Spinal cord (tissue), 10 donors: ENCODE measurements at places on chromosomes 7 and 10. TPM values are rescaled to one million over a fixed set of nuclear protein-coding genes. Genes with fewer than 3 reads are reported as not detected.

The FAM185A gene
- total RNA-seq: 14.8 TPM

The PPP1R9A gene
- 41.4 TPM for total RNA-seq

The PRPF18 gene
- 32.7 TPM for total RNA-seq

The UPK3B gene
- total RNA-seq: 0.89 TPM

The STN1 gene
- 30.9 TPM for total RNA-seq

The OR13A1 gene
- total RNA-seq: not detected

The GTF2IRD2 gene
- 28.5 TPM for total RNA-seq

The COL26A1 gene
- total RNA-seq: 15.4 TPM

The MDH2 gene
- total RNA-seq: 67.4 TPM

The C7orf25 gene
- total RNA-seq: 5.6 TPM

GRCh38 chr7:4281231-4281993, 400.7 kb upstream of the FOXK1 start:
- H3K27me3 ChIP-seq: no peaks in the 10 kb centered on the region
- H3K27ac ChIP-seq: no peak overlapping the region
- no peaks in the 10 kb centered on the region for H3K36me3 ChIP-seq
- H3K4me3 ChIP-seq: no peak overlapping the region
- no peaks in the 10 kb centered on the region for H3K4me1 ChIP-seq

DNA sequence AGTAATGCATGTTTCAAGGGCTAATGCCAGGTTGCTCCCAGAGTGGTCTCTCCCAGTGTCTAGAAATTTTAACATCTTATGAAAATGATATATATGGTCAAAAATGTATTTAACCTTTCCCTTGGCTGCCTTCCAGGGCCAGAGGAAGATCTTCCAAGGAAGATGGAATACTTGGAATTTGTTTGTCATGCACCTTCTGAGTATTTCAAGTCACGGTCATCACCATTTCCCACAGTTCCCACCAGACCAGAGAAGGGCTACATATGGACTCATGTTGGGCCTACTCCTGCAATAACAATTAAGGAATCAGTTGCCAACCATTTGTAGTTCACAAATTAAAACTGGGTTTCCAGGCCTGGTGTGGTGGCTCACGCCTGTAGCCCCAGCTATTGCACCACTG, 9.0 kb downstream of the GATAD1 start:
- no peak for DNase-seq
- H3K4me1 ChIP-seq: no peaks in the 10 kb centered on the region
- no peaks in the 10 kb centered on the region for H3K27me3 ChIP-seq
- H3K4me3 ChIP-seq: no peak overlapping the region

GRCh38 chr10:2439983-2440382, 627.4 kb upstream of the PFKP start:
- no peak overlapping the region for H3K27ac ChIP-seq
- H3K36me3 ChIP-seq: no peaks in the 10 kb centered on the region
- DNase-seq: no peak
- H3K4me1 ChIP-seq: no peaks in the 10 kb centered on the region
- no peak overlapping the region for H3K4me3 ChIP-seq

GRCh38 chr10:48800007-48800675, 115.5 kb downstream of the WDFY4 start:
- H3K27ac ChIP-seq: no peak overlapping the region
- H3K4me1 ChIP-seq: peaks cover 5% of the 10 kb centered on the region

- H3K27ac ChIP-seq: no peak overlapping the region
- H3K36me3 ChIP-seq: no peaks in the 10 kb centered on the region
- H3K4me1 ChIP-seq: peaks cover 3% of the 10 kb centered on the region
- H3K4me3 ChIP-seq: no peak overlapping the region
- DNase-seq: no peak
These were observed 4.0 kb downstream of the OPN4 start for GRCh38 chr10:86658261-86658741.

DNA sequence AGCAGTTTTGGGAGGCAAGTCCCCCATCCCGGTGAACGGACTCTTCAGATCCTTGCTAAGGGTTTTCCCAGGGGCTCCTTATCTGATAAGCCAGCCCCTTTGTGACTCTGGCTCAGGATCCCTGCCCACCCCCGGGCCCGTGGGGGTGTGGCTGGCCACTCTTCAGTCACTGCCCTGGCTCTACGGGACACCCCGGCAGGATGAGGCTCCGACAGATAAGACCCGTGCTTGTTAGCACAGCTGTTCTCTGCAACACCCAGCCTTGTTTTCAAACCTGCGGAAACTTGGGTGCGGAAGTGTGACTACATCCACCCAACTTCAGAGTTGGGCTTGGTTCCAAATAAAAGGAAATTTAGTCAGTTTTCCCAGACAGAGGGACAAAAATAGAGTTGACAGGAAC, 66.7 kb upstream of the PODXL start:
- no peak overlapping the region for H3K4me3 ChIP-seq
- no peak overlapping the region for H3K27ac ChIP-seq
- H3K27me3 ChIP-seq: no peaks in the 10 kb centered on the region
- H3K4me1 ChIP-seq: peaks cover 30% of the 10 kb centered on the region

- H3K4me1 ChIP-seq: no peaks in the 10 kb centered on the region
- no peak overlapping the region for H3K27ac ChIP-seq
- H3K27me3 ChIP-seq: no peaks in the 10 kb centered on the region
- no peak overlapping the region for H3K4me3 ChIP-seq
- DNase-seq: no peak
- H3K36me3 ChIP-seq: no peaks in the 10 kb centered on the region
These were observed 13.6 kb downstream of the ENTPD7 start for GRCh38 chr10:99672884-99673283.

DNA sequence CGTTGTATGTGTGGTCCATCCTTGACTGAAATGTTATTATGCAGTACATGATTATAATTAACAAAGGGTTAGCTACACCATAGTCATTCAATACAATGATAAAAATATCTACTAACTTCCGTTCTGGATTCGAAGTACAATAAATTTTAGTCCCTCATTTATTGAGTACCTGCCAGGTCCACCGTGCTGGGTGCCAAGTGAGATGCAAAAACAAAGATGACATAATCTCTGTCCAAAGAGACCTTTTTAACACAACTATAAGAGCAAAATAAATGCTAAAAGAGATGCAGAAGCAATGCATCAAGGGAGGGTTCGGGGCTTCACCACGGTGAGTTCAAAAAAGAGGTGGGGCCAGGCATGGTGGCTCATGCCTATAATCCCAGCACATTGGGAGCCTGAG, 33.1 kb downstream of the LAMB1 start:
- H3K4me1 ChIP-seq: peaks cover 5% of the 10 kb centered on the region
- H3K4me3 ChIP-seq: no peak overlapping the region
- no peak for DNase-seq

DNA sequence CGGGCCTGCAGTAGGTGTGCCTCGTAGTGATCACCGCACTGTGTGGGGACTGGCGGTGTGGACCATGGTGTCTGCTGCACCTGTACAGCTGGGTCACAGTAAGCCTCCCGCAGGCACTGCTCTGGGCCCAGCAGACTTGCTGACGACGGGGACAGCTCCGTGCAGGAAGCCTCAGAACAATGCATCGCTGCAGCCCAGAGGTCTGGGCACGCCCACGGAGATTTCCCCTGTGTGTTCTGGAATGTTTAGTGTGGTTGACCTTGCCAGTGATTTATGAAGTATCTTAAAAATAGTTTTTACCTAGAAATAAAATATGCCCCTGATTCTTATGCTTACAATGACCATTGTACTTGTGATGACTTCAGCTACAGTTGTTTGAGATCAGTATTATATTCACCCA, 59.1 kb upstream of the ZNF32 start:
- no peaks in the 10 kb centered on the region for H3K36me3 ChIP-seq
- H3K4me3 ChIP-seq: no peak overlapping the region
- no peaks in the 10 kb centered on the region for H3K27me3 ChIP-seq
- H3K4me1 ChIP-seq: peaks cover 6% of the 10 kb centered on the region
- DNase-seq: no peak
- no peak overlapping the region for H3K27ac ChIP-seq

- H3K27me3 ChIP-seq: no peaks in the 10 kb centered on the region
- peak overlapping the region; percentile 19 for H3K27ac ChIP-seq
- no peak overlapping the region for H3K4me3 ChIP-seq
- no peaks in the 10 kb centered on the region for H3K36me3 ChIP-seq
- H3K4me1 ChIP-seq: peaks cover 22% of the 10 kb centered on the region
These were observed 8.7 kb upstream of the CAMK2B start for GRCh38 chr7:44333911-44334733.

GRCh38 chr7:51101111-51101757, 215.4 kb downstream of the COBL start:
- no peaks in the 10 kb centered on the region for H3K4me1 ChIP-seq
- H3K36me3 ChIP-seq: no peaks in the 10 kb centered on the region
- no peak overlapping the region for H3K27ac ChIP-seq
- H3K27me3 ChIP-seq: no peaks in the 10 kb centered on the region
- no peak for DNase-seq

DNA sequence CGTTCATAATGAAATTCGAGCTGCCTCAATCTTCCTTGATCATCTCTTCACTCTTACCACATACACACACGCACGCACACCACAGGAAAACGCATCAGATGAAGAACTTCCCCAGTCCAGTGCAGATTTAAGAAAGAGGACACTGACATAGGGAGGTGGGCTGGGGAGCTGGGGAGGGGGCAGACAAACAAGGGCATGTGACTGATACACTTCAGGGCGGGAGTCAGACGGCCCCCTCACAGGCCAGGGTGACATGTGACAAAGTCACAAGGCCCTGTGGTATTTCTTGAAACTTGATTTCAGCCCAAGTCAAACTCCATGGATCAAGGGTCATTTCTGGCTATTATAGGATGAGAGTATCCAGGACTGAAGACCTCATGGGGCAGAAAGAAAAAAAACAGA, 82.6 kb downstream of the KCNMA1 start:
- DNase-seq: no peak
- H3K27me3 ChIP-seq: no peaks in the 10 kb centered on the region
- no peaks in the 10 kb centered on the region for H3K36me3 ChIP-seq
- H3K4me1 ChIP-seq: peaks cover 12% of the 10 kb centered on the region
- H3K27ac ChIP-seq: peak overlapping the region; percentile 47

GRCh38 chr10:74432841-74433594, 282.0 kb downstream of the ADK start:
- no peak overlapping the region for H3K27ac ChIP-seq
- no peaks in the 10 kb centered on the region for H3K27me3 ChIP-seq
- H3K4me3 ChIP-seq: no peak overlapping the region
- no peak for DNase-seq
- no peaks in the 10 kb centered on the region for H3K36me3 ChIP-seq

- H3K36me3 ChIP-seq: no peaks in the 10 kb centered on the region
- H3K27me3 ChIP-seq: no peaks in the 10 kb centered on the region
- H3K4me3 ChIP-seq: no peak overlapping the region
- no peak overlapping the region for H3K27ac ChIP-seq
- DNase-seq: no peak
These were observed 71.2 kb downstream of the MGMT start for GRCh38 chr10:129538236-129538635.

GRCh38 chr7:45921381-45921698, 268 bp upstream of the IGFBP3 start:
- no peaks in the 10 kb centered on the region for H3K36me3 ChIP-seq
- no peak for DNase-seq
- H3K4me3 ChIP-seq: peak overlapping the region; percentile 32
- peaks cover 59% of the 10 kb centered on the region for H3K27me3 ChIP-seq
- peaks cover 34% of the 10 kb centered on the region for H3K4me1 ChIP-seq

- H3K4me3 ChIP-seq: no peak overlapping the region
- peak overlapping the region; percentile 86 for H3K27ac ChIP-seq
- H3K27me3 ChIP-seq: no peaks in the 10 kb centered on the region
- H3K4me1 ChIP-seq: peaks cover 35% of the 10 kb centered on the region
- peaks cover 30% of the 10 kb centered on the region for H3K36me3 ChIP-seq
- DNase-seq: no peak
These were observed 37.3 kb downstream of the CYP17A1 start for GRCh38 chr10:102799691-102800471.

GRCh38 chr7:20696002-20696605, 80.6 kb downstream of the ABCB5 start:
- no peak overlapping the region for H3K27ac ChIP-seq
- DNase-seq: no peak
- H3K36me3 ChIP-seq: no peaks in the 10 kb centered on the region
- no peaks in the 10 kb centered on the region for H3K4me1 ChIP-seq
- H3K4me3 ChIP-seq: no peak overlapping the region

DNA sequence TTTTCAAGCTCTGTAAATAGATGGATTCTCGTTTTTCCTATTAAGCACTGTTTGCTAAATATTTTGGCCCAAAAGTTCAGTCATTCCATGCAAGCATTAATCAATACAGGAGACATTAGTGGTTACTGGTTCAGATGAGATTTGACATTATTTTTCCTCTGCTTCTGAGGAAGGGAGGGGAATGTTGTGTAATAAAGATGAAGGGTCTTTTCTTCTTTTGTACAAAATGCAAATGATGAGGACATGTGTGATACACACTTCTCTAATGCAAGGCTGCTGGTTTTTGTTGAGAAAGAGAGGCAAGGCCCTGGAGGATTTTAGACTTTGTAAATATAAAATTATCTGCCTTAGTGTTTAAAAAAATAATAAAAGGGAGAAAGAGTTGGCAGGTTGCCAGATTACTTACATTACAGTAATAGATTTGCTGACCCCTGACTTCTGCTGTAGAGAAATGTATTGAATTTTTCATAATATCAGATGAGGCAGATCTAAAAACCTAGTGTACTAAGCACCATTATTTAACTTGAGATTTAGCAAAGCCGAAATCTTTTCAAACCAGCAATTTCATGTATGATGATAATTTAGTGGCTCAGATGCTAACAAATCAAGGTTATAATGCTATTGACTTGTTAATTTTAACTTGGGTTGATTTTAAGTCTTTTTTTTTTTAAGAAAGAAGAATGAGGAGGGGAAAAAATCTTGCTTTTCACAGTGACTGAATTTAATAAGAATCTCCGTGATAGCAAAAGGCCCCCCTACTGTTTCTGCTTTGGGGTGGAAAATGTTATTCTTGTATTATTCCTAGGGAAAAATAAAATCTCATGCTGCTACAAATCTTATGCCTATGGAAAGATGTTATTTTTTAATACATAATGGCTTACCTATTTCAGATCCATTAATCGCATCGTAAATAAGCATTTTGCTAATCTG, 180.1 kb downstream of the ARID5B start:
- H3K4me3 ChIP-seq: no peak overlapping the region
- H3K27me3 ChIP-seq: no peaks in the 10 kb centered on the region
- H3K36me3 ChIP-seq: peaks cover 6% of the 10 kb centered on the region
- peaks cover 8% of the 10 kb centered on the region for H3K4me1 ChIP-seq
- no peak for DNase-seq

GRCh38 chr7:92739091-92739490, 97.3 kb downstream of the CDK6 start:
- no peak for DNase-seq
- H3K4me1 ChIP-seq: no peaks in the 10 kb centered on the region
- no peaks in the 10 kb centered on the region for H3K36me3 ChIP-seq

DNA sequence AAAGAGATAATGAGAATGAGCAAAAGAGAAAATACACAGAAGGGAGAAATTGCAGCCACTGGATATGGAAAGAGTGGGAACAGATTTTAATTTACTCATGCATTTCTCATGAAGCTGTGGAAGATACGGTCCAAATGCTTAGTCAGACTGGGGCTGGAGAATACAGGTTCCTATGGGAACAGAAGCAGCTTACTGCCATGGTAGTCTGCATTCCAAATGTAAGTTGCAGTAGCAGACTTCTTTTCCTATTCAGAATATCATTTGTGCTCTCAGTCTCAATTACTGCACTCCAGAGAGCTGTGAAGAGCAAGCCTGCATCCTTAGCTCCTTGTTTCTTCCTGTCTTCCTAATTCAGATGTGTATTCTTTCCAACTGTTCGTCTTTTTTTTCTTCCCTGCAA, 190.8 kb upstream of the TMEM196 start:
- no peaks in the 10 kb centered on the region for H3K36me3 ChIP-seq
- no peaks in the 10 kb centered on the region for H3K4me1 ChIP-seq
- H3K27me3 ChIP-seq: no peaks in the 10 kb centered on the region
- no peak for DNase-seq

GRCh38 chr7:115099906-115100305, 178.0 kb downstream of the MDFIC start:
- no peak for DNase-seq
- H3K4me3 ChIP-seq: no peak overlapping the region
- no peaks in the 10 kb centered on the region for H3K36me3 ChIP-seq
- no peak overlapping the region for H3K27ac ChIP-seq
- peaks cover 4% of the 10 kb centered on the region for H3K4me1 ChIP-seq
- no peaks in the 10 kb centered on the region for H3K27me3 ChIP-seq
